ENCODE measurements at places on chromosomes 12 and 14.

GRCh38 chr12:94150240-94151121 lies 2.1 kb downstream of the PLXNC1 start:
- no peak for DNase-seq

DNA sequence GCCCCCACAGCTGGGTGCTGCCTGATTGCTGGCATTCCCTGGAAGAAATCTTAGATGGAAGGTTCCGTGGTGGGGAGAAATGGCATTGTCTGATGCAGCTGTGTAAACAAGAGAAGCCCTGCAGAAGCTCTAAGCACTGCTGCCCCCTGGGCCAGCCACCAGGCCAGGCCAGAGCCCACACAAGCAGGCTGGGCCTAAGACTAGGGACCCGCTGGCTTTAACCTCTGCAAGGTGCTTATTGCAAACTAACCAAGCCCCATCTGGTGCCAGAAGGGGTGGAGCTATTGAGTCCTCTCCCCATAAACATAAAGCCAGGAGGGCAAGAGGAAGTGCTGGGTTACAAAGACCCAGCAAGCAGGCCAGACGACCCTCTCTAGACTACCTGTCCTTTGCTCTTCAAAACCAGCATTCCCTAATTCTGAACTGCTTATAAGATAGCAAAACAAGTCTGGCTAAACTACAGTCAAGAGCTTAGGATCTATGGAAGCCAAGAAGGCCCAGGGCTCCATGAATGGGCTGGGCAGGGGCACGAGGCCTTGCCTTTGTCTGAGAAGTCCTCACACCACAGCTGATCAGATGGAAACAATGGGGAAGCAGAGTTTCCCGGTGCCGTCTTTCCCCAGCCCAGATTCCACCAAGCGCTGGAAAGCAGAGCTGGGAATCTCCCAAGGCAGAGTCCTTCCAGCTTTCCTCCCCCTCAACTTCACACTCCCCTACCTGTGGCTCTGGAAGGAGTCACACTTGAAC lies 28.8 kb downstream of the P2RX4 start:
- peak; percentile 95 for DNase-seq

DNA sequence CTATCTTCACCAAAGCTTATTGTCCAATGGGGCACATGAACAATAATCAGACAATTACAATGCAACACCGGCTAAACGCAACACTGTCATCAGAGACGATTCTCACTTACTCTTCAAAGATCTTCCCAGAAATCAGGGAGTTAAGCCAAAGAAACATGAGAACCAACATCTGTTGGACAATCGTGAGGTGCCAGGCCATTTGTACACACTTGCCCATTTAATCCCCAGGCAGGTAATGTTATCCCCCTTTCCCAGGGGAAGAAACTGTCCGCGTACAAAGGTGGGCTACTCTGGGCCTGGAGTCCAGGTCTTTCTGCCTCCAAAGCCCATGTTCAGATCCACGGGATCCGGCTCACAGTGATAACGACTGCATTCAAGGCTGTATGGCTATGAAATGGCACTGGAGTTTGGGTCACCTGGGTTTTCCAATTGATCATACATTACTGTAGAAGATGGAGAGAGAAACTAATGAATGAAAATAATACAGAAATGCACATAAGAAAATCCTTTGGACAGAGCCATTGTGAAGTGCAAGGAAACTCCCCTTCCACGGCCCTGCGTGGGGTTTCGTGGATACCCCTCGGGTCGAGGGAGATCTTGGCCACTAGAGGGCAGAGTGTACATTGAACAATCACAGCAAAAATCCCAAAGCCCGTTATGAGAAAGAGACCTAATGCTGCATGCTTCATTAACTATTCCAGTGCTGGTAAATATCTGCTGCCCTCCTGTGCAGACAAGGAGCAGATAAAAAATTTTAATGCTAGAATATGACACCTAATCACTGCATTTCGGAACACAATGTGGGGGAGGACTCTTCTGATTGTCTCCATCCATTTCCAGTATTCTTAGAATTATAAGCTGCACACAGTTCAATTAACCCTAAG lies 111.4 kb downstream of the EGLN3 start:
- DNase-seq, result peak; percentile 47

DNA sequence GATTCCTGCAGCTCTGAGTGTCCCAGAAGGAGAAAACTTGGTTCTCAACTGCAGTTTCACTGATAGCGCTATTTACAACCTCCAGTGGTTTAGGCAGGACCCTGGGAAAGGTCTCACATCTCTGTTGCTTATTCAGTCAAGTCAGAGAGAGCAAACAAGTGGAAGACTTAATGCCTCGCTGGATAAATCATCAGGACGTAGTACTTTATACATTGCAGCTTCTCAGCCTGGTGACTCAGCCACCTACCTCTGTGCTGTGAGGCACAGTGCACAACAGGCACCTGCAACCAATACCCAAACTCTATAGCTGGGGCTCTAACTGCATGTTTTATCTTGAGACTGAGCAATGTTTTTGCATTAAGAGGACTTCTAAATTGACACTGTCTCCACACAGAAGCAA lies 379.2 kb upstream of the OR4E1 start:
- DNase-seq, result no peak

- DNase-seq, result no peak
Measured at GRCh38 chr12:62291864-62292760, 31.9 kb downstream of the USP15 start.

- DNase-seq, result peak; percentile 70
Measured at GRCh38 chr12:128069359-128069997, 197.5 kb upstream of the TMEM132C start.

DNA sequence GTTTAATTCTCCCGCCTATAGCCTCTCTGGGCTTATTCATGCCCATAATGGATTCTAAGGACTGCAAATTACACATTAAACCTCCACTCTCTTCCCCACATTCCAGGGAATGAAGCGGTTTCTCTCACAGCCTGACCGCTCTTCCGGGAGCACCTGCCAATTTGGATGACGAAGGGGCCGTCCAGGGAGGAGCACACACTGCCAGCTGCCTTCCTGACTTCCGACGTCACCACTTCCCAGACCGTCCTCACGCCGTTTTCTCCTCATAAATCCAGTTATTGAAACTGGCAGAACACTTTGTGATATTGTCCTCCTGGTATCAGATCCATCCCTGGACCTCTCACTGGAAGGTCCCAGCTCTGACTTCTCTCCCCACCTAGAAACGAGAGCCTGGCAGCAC lies 87.6 kb downstream of the GCH1 start:
- peak; percentile 77 for DNase-seq

DNA sequence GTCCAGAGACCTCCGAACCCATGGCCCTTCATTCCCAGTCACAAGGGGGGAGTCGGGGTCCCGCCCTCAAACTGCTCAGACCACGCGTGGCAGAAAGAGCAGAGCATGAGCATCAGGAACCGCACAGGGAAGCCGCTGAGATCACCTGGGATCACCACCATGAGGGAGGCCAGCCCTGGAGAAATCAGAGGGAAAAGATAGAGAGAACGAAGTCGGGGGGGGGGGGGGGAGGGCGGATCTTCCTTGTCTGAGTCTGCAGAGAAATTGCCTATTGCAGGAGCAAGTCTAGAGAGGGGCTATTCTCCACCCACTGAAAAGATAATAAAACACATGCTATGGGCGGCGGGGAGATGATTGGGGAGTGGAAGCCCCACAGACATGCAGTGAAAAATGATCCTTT lies 884 bp upstream of the TMEM132C start:
- no peak for DNase-seq

DNA sequence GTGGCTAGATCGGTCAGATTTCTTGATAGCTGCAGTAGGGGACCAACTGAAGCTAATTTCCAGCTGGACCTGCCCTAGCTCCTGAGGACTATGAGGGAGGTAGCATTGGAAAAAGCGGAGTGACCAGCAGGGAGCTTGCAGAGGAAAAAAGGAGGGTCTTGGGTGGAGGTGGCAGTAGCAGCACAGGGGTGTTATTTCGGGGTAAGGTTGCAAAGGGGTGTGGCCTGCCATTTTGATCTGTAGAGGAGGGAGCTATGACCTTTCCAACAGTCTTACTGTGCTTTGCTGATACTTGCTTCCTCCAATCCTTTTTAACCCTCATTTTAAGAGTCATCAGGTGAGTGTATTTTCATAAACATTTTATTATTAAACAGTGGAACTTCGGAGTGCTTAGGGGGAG lies 83.8 kb upstream of the NRXN3 start:
- DNase-seq, result no peak

DNA sequence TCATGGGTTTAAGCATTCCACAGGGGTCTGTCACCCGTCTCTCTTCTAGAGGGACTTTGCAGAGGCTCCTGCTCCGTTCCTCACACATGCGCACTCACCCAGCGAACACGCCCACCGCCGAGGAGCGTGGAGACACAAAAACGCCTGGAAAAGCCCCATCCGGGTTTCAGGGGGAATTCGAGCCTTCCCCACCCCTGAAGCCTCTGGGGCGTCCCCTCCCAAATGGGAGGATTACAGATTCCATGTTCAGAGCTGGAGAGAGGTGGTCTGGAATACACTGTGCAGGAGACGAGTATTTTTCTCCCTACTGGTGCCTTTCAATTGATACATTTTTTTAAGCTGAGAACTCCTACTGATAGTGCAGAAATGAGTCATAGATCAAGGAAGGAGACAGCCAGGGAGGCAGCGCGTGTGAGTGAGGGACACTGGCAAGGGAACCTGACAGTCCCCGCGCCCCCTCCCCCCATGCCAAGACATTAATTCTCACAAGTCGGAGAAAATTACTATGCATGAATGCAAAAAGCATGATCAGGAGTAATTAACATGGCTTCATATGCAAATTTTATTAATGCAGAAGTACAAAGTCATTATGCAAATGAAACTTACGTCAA lies 36.9 kb downstream of the BCL11B start:
- no peak for DNase-seq

DNA sequence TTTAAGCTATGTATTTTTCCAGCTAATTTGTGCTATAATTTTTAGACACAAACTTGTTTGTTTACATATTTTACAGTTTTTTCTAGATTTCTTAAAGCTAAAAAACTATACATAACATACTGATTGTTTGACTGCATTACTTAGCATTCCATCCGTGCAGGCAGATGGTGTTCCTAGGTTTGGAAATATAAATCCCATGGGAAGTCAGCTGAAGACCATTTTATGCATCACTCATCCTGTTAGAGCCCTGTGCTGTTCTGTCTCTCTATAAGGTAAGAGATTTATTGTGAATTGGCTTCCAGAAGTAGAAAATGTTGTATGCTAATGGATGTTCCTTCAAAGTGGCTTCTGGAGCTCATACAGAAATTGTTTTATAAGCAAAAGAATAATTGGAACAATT lies 31.1 kb downstream of the RMST start:
- DNase-seq, result no peak

- DNase-seq, result no peak
Measured at GRCh38 chr12:6478416-6478815, 7.9 kb upstream of the VAMP1 start.

DNA sequence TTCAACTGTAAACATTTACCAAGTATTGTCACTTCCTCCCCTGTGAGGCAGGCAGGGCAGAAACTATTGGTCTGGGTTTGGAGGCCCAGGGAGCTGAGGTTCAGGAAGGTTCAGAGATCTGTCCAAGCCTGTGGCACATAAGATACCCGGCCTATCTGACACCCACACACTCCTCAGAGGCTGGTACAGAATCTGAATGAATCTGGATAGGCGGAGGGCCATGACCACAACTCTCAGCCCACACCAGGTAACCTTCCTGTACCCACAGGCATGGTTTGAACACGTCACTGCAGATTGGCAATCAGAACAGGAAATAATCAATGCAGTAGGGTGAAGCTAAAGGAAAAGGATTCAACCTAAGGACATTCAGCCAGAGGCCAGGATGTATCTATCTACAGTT lies 92.8 kb upstream of the TMCC3 start:
- DNase-seq, result no peak

GRCh38 chr12:128537668-128538067 lies 270.7 kb downstream of the TMEM132C start:
- no peak for DNase-seq

GRCh38 chr12:127480775-127481314 lies 786.1 kb upstream of the TMEM132C start:
- no peak for DNase-seq

GRCh38 chr14:104345621-104346462 lies 207.5 kb downstream of the KIF26A start:
- DNase-seq, result no peak

DNA sequence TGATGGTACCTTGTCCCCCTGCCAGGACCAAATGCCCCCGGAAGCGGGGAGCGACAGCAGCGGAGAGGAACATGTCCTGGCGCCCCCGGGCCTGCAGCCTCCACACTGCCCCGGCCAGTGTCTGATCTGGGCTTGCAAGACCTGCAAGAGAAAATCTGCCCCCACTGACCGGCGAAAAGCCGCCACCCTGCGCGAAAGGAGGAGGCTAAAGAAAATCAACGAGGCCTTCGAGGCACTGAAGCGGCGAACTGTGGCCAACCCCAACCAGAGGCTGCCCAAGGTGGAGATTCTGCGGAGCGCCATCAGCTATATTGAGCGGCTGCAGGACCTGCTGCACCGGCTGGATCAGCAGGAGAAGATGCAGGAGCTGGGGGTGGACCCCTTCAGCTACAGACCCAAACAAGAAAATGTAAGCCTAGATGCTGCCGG lies 410 bp downstream of the MYF6 start:
- no peak for DNase-seq

DNA sequence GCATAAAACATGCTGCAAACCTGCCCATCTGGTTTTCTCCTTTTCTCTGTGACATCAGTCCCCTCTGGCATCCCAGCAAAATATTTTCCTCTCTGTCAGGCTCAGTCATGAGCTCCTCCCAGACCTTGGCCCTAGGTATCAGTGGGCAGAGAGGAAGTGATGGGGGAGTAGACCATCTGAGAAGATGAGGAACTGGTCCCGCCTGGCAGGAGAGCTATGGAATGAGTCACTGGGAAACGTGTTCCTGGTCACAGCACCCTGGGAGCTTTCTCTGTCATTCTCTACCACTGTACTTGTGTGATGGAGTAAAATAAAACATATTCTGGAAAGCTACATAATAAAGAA lies 5.0 kb upstream of the SRSF9 start:
- no peak for DNase-seq

- DNase-seq, result no peak
Measured at GRCh38 chr14:64738281-64738804, 34.1 kb downstream of the PLEKHG3 start.

GRCh38 chr12:111443586-111443985 lies 37.9 kb downstream of the SH2B3 start:
- DNase-seq, result no peak

DNA sequence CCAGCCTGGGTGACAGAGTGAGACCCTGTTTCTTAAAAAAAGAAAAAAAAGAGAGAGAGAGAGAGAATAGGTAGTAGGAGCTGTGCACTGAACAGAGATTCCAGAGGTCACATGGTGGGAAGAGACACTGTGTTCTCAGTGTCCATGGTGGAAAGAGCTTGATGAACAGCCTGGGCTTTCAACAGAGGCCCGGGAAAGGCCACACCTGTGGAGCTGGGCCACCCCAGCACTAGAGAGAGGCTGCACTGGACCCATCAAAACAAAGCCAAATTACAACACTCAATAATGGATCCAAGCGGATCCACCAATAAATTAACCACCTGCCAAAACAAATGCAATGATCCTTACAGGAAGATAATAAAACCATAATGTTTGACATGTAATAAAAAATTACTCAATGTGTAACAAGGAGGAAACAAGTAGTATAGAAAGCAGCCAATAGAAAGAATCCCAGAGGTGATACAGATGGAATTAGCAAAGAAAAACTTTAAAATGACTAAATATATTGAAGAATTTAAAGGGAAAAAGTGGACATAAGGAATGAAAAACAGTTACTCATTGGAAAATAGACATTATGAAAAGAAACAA lies 44.8 kb upstream of the BCL2L14 start:
- no peak for DNase-seq

Data from SHP77 (cell line).